ELR (cell line): ENCODE measurements at places on chromosomes 7 and 10.

- no peak for DNase-seq
Observed at GRCh38 chr10:124296121-124296812, 122.5 kb downstream of the OAT start.

- DNase-seq: no peak
Observed at GRCh38 chr10:79210672-79211071, 136.6 kb upstream of the PPIF start.

DNA sequence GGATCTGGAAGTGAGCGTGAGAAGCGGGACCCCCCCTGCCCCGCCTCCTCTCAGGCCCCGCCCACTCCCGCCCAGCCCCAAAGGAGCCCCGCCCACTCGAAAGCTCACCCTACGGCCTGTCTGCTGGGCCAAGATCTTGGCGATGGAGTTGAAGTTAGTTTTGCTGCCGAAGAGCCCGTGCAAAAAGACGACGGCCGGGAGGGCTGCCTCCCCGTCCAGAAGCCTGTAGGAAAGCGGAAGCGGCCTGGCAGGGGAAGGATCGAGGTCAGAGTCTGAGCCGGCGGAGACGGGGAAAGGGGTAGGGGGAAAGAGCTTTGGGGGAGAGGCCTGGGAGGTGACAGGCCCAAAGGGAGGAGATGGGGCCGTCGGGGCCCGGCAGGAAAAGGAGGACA, 386 bp downstream of the ABHD11 start:
- DNase-seq: peak; percentile 67

- no peak for DNase-seq
Observed at GRCh38 chr7:87885018-87885417, 8.7 kb downstream of the DBF4 start.

GRCh38 chr10:30435073-30435422, 1.1 kb downstream of the MAP3K8 start:
- no peak for DNase-seq

GRCh38 chr10:35572583-35572982, 32.6 kb upstream of the GJD4 start:
- DNase-seq: peak; percentile 38

DNA sequence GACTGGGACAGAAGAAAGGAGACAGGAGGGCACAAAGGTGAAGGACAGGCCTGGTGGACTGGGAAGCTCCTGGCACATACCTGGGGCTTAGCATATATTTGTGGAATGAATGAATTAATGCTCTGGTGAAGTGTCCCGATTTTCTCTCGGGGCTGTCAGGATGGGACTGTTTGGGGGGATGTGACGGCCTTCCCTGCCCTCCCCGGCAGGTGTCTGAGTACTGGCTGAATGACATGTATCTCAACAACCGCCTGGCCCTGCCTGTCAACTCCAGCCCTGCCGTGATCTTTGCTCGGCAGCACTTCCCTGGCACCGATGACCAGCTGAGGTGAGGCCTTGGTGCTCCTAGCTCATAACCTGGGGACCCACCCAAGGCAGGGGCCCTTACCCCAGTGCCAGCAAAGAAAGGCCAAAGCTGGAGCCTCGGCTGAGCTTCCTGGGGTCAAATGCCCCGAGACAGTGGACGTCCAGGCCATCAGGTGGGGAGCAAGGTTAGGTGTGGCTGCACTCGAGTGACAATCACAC, 6.5 kb downstream of the CHAT start:
- DNase-seq: no peak

DNA sequence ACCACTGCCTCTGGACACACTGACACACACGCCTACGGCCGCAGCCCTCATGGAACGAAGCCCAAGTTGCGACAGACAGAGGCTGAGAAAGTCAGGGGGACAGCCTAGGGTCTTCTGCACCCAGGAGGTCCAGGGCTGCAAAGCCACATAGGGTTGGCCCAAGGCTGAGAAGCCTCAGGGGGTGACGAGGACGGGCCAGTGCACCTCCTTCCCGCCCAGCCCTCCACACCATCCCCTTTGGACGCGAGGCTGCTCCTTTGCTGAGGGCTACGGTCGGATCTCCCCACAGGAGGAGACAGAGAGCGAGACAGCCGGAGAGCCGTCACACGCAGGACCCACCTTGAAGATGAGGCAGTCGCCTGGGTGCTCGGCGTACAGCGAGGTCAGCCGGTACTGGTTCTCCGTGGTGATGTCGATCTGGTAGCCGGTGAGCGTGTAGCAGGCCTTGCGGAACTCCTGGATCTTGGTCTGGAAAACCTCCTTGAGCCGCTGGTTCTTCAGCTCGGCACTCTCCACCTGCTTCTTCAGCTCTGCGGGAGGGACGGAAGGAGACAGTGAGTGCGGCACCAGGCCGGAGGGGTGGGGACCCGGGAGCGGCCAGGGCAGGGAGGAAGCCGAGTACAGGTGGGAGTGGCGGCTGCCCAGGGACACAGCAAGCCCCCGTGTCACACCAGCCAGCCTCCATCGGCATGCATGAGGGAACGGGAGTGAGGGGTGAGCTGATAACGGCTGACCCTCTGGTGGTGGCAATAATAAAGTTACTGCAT, 228.0 kb downstream of the ELFN1 start:
- no peak for DNase-seq

DNA sequence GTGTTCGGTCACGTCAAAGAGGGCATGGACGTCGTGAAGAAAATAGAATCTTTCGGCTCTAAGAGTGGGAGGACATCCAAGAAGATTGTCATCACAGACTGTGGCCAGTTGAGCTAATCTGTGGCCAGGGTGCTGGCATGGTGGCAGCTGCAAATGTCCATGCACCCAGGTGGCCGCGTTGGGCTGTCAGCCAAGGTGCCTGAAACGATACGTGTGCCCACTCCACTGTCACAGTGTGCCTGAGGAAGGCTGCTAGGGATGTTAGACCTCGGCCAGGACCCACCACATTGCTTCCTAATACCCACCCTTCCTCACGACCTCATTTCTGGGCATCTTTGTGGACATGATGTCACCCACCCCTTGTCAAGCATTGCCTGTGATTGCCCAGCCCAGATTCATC, 6.5 kb downstream of the PPIF start:
- DNase-seq: no peak

GRCh38 chr10:89440226-89441009, 26.1 kb downstream of the IFIT5 start:
- no peak for DNase-seq

DNA sequence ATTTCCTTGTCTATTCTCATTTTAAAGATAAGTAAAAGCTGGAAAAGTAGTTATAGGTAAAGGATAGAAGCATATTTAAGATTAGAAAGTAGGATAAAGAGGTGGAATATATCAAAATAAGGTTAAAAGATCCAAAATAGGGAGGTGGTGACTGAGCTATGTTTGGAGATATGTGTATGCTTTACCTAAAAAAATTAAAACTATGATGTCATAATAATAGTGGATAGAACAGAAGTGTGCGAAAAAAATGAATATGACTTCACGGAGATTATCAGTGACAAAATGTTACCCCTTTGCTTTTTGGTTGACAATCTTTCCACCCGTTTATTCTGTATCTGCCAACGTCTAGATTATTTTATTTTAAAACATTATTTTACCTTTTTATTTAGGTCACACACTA, 33.4 kb upstream of the FERD3L start:
- DNase-seq: no peak

- no peak for DNase-seq
Observed at GRCh38 chr10:100114976-100115770, 33.5 kb upstream of the CPN1 start.

DNA sequence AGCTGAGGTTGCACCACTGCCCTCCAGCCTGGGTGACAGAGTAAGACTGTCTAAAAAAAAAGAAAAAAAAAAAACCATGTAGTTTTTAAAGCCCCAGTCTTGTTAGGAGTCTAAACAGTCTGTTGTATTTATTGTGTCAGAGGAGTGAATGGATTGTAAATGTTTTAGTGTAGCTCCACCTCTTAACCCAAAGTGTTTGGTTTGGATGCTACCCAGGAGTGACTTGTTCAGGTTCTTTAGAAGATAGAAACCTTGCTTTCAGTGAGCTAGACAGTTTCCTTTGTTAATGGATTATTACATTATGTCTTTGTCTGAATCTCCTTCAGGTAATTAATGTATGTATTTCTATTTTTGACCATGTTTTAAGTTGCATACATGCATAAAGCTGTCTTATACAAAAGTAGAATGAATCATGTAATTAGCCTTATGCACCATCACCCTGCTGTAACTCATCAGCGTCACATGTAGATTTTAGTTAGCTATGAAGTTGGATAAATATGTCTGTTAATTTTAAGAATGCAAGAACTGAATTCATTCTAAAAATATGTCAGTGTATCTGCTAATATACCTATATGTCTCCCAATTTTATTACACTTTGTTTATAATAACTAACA, 97.7 kb downstream of the TAF3 start:
- no peak for DNase-seq

GRCh38 chr10:15601819-15602218, 117.9 kb downstream of the ITGA8 start:
- no peak for DNase-seq

- DNase-seq: peak; percentile 13
Observed at GRCh38 chr7:20197837-20198236, 19.3 kb downstream of the MACC1 start.

DNA sequence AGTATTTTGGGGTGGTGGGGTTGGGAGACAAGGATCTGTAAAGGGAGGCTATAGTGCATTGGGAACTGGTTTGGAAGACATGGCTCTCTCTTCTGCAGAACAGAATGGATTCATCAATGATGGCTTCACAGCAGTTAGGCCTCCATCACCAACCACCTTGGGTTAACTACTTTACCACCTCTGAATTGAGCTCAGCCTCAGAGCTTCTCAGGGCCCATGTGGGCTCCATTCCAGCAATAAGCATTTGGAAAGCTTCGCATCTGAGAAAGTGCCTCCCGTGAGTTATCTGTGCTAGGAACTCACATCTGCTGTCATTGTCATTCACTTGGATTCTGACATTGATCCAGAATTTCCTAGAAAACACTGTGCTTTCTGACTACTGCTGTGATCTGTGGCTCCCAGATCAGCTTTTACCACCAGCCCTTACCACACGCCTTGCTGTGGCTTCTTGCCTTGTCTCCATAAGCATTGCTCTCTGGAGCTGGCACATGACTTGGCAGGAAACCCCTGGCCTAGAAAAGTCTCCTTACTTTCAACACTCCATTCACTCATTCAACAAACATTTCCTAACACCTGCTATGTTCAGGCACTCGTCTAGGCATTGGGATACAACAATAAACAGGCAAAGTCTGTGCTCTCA, 70.7 kb upstream of the ADO start:
- no peak for DNase-seq

DNA sequence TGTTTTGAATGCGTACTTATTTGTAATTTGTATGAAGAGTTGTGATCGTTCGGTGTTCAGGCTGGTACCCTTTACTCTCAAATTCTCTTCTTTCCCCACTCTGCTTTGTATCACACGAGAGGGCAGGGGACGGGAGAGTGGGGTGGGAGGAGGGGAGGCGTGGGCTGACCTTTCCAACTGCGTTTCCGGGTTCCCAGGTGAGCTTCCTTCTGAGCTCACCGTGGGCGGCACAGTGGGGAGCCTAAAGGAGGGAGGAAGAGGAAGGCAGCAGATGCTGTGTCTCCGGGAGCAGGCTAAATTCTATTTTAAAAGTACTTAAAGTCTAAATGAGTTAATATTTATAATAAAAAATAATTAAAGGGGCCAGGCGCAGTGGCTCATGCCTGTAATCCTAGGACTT, 7.4 kb upstream of the XRCC2 start:
- no peak for DNase-seq

DNA sequence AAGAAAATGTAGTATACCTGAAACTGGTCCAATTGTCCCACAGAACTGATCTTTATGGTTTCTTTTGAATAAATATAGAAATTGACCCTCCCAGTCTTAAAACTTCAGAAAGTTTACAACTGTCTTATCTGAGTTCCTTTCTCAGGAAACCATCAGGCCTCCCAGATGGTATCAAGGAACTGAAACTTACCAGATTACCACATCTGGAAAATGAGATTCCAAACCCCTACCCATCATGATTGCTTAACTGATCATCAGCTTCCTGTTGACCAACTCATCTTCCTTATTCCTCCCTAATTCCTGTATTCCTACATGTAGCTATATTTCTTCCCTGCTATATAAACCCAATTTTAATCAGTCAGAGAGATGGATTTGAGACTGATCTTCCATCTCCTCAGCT, 5.5 kb downstream of the VWDE start:
- DNase-seq: no peak

GRCh38 chr10:97719602-97720001, 6.1 kb downstream of the MARVELD1 start:
- DNase-seq: no peak

GRCh38 chr7:5452937-5453540, 29.4 kb upstream of the TNRC18 start:
- DNase-seq: peak; percentile 63

DNA sequence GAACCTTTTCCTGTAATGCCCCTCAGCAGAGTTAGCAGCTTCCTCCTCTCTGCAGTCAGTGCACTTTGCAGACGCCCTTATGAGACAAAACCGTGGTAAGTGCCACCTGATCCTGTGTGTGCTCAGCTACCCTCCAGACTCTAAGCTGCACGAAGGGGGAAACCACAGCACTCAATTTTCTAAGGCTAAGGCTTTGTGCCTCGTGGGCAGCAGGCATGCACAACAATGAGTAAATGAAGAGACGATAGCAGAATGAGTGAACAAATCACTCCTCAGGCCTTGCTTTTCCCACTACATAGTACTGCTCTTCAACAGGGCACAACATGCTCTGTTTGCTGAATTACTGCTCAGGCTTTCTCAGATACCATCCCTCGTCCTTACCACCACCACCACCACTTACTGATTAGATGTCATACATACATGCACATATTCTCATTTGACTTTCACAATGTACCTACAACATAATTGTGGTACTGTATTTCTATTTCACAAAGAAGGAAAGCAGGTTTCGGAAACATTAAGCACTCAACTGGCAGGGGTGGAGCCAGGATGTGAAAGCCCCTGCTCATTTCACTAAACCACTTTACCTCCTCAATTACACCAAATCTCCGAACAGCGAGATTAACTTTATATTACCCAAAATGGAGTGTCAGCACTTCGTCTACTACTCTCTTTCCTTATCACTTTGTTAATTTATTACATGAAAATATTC, 85.4 kb downstream of the ICA1 start:
- DNase-seq: no peak

- DNase-seq: peak; percentile 89
Observed at GRCh38 chr7:151756076-151756731, 120.7 kb downstream of the PRKAG2 start.

GRCh38 chr7:106126170-106126938, 14.2 kb upstream of the SYPL1 start:
- peak; percentile 90 for DNase-seq

DNA sequence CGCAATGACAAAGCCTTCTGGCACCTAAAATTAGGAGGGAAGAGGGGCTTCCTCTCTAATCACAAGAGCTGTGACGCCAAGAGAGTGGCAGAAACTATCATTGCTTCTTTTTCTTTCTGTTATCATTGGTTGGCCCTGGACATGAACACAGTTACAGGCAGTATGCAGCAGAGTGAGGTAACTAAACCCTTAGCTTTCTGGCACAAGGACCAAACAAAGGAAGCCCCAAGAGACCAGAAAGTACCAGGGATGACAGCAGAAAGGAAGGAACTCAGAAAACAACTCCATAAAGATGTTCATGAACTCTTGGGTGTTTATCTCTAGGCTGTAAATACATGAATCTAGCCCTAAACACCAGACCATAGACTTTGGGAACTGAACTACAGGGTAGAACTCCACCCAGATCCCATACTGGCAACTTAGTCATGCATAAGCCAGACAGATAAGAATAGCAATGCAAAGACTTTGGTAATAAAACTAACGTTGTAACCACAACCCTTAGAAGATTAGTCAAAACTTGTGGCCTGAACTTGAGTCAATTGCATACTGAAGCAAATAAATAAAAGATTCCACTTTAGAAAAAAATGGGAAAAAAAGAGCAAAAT, 195.7 kb upstream of the PTN start:
- peak; percentile 88 for DNase-seq
